ENCODE measurements at places on chromosomes 3 and 15.

DNA sequence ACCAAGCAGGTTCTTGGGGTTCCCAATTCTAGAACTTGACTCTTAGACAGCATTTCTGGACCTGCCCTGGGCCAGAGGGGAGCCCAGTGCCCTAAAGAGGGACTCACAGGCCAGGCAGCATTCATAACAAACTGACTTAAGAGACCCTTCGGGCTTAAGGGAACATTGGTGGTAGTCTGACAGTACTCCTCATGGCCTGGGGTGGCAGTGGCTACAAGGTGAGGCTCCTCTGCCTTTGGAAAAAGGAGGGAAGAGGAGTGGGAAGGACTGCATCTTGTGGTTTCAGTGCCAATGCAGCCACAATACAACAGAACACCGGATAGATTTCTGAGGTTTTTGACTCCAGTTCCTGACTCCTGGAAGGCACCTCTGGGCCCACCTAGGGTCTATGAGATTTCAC, 172.2 kb upstream of the STRIT1 start:
- DNase-seq, result no peak

DNA sequence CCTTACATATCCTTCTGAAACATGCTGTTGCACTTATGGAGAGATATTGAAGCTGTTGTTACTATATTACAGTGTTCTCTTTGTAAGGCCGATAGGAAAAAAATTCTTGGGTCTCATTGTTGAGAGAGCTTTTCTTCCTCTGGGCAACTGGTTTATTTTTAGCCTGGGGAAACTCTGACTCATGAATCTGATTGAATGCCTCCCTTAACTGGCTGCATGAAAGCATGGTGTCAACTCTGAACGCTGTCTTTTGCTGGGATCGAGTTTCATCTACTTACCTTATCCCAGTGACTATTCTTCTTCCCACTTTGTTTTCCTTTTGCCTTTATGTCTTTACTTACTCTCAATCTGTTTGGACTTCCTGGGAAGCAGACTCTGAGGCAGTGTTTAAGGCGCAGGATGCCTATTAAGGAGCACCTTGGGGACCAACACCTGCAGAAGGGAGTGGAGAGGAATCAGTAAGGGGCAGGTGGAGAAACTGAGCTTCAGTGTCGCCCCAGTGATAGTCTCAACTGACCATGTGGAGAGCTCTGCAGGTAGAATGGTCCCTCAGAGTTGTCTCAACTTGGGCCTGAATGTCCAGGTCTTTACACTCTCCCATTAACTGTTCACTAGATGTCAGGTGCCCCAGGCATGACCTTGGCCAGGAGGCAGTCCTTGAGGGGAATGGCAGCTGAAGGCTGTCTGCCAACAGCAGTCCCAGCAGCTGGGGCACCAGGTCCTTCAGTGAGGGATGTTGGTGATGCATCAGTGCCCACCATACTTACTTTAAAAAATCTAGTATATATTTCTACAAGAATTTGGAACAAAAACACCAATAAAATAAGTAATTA, 88.9 kb upstream of the CCNL1 start:
- DNase-seq, result no peak

DNA sequence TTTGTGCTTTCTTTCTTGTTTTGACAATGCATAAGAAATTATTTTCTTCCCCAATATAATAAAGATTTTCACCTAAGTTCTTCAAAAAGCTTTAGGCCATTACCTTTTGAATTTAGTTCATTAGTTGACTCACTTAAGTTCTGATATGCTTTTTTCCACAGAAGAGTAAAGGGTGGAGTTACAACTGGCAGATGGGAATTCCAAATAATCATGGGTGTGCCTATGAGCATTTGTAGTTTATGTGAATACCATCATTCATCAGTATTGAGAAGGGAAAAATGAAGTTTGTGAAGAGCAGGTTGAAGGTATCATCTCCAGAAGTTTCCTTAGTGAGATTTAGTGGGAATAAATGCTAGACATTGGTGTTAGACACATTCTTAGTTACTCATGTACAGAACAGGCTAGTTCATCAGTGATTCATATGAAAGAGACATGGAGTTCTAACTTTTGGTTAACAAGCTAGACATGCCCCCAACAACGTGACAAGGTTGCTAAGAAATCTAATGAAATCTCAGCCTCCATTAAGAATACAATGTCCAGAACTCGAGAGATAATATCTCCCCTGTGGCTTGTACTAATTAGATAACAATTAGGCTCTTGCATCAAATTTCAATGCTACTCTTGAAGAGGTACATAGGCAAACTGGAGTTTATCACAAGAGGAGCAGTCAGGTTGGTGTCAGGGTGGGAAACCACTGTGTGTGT, 16.9 kb upstream of the ALCAM start:
- DNase-seq, result no peak

DNA sequence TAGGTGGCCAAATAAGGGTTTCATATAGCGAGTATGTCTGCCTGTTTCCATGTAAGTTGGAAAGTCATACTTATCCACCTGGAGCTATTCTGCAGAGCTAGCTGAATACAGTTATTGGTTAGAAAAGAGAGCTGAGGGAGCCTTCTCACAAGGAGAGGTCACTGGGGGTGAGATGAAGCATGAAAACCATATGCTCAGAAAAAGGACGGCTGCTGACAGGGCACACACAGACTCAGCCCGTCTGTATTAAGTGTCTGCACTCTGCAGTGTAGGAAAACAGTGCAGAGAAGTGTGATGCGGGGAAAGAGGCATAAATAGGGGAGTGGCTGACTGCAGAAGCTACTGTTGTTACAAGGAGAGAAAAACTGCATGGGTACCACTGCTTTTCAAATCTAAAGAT, 58.2 kb downstream of the C3orf70 start:
- DNase-seq, result no peak

Data from activated CD4-positive, CD25-positive, alpha-beta regulatory T cell treated with anti-CD3 and anti-CD28 coated beads, Interleukin-2, amount 50 U/mL, for 72 hours (primary cell).